ENCODE measurements at places on chromosomes 5 and 9. TPM values are rescaled to one million over a fixed set of nuclear protein-coding genes. Genes with fewer than 3 reads are reported as not detected.

- DNase-seq = no peak
These were observed 96.7 kb downstream of the MVB12B start for GRCh38 chr9:126423142-126423915.

GRCh38 chr5:76582230-76583162 lies 40.7 kb downstream of the F2RL2 start:
- no peak for DNase-seq

DNA sequence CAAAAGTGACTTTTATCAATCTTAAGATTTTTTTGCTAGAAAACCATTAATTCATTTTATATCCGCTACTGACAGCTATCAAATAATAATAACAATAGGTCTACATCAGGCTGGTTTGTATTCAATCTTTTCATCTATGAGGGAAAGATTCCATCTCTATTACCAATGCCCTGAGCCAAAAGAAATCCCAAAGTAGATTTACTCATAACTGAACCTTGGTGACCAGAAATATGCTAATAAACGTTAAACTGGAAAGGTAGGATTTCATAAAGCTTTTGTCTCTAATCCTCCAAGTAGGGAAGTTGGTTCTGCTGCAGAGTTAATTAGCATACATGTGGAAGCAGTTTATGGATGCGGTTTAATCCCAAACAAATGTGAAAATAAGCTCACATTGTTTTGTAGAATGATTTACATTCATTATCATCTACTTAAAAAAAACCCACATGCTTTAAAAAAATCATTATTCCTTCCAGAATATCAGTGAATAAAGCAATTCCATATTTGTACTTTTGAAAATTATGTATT lies 715.5 kb downstream of the CETN3 start:
- DNase-seq = no peak

The IFNK gene
- not detected for polyA plus RNA-seq

GRCh38 chr5:58988938-58989337 lies 406.1 kb downstream of the RAB3C start:
- DNase-seq = no peak

- no peak for DNase-seq
These were observed 161.7 kb upstream of the KLF9 start for GRCh38 chr9:70576116-70576515.

The MRPL22 gene
- 53.9 TPM for polyA plus RNA-seq

The TMED9 gene
- polyA plus RNA-seq = 177 TPM

DNA sequence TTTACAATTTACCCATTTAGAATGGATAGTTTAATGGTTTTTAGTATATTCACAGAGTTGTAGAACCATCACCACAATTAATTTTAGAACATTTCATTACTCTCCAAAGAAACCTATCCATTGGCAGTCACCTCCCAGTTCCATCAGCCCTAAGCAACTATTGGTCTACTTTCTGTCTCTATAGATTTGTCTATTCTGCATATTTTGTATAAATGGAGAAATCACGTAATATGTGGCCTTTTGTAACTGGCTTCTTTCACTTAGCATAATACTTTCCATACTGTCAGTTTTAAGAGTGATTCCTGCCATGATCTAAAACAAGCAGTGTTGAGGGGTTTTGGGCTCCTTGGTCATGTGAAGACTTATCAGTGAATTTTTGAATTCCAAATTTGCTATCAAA lies 12.7 kb downstream of the OCLN start:
- DNase-seq = no peak

GRCh38 chr9:118568704-118569103 lies 800.5 kb downstream of the BRINP1 start:
- DNase-seq = no peak

GRCh38 chr5:54313311-54314270 lies 3.2 kb upstream of the ARL15 start:
- DNase-seq = no peak

GRCh38 chr9:16136961-16137360 lies 584.1 kb downstream of the CCDC171 start:
- no peak for DNase-seq

- DNase-seq = no peak
These were observed 627.3 kb upstream of the NUDT12 start for GRCh38 chr5:104189909-104190308.

DNA sequence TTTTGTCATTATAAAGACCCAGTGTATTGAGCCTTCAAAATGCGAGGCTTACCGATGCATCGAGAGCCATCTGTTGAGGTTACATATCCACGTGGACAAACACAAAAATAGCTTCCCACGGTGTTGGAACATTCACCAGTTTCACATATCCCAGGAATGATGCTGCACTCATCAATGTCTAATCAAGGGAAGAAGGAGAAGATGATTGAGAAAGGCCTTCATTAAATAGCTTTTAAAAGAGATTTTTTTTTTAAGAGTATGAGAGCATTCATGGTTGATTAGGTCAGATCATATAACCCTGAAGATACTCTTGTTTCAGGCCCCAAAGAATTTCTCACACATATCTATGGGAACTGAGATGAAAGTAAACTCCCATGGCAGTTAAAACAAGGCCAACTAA lies 129.4 kb downstream of the FBN2 start:
- DNase-seq = no peak

DNA sequence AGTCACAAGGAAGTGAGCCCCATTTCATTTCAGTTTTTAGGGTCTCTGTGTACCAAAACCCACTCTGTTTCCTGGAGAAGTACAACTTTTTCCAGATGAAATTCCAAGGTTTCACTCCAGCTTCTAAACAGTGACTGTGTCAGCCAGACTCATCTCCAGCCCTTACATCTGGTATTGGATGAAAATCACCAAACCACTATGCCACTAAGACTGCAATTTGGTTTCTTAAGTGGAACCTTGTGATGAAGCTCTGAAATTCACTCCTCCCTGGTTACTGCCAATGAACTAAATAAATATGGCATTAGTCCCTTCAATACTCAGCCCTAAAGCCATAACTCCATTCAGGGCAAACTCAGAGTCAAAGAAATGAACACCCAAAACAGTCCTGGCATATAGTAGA lies 211.2 kb upstream of the DAPK1 start:
- DNase-seq = no peak

DNA sequence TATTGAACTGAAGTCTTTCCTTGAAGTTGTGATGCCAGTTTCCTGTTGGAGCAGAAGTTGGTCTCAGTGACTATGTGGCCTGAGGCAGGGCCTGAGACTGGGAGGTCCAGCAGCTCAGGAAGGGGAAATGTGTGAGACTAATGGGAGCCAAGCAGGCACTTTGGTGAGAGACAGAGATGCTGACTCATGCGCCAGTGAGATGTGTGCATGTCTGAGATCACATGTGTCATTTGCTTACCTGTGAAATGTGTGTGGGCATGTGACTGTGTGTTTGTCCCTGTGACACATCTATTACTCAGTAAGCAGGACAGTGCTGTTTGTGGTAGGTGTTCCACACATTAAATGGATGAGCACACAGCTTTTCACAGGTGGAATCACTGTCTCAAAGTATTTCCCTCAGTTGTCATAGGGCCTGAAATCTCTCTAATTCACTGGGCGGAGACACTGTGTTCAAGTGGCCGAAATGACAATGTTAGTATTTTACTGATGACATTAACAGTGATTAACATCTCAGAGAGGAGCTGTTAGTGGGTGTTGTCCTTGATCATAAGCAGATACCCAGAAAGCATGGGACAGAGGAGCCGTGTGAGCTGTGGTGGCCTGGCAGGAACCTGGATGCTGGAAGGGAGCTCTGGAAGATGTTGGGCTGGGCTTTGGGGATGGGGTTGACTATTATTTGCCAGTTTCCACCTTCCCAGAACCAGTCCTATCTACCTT lies 7.4 kb downstream of the NPR2 start:
- DNase-seq = no peak

The UIMC1 gene
- 49.2 TPM for polyA plus RNA-seq

The PCDHGA12 gene
- polyA plus RNA-seq = 1.4 TPM

- no peak for DNase-seq
These were observed 10.8 kb downstream of the TSPAN17 start for GRCh38 chr5:176658007-176658599.

The PDCD1LG2 gene
- polyA plus RNA-seq = not detected

- no peak for DNase-seq
These were observed 52.9 kb upstream of the CD180 start for GRCh38 chr5:67249590-67249895.

DNA sequence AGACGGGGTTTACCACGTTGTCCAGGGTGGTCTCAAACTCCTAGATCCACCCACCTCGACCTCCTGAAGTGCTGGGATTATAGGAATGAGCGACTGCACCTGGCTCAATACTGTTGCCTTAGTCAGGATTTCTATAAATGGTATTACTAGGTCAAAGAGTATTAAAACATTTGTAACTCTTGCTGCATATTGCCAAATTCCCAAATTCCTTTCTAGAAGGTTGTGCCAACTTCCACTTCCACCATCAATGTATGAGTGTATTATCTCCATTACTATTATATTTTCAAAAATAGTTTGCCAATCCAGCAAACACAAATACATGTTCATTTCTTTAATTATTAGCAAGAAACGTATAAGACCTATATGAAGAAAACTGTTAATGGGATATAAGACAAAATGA lies 10.6 kb downstream of the PTGR1 start:
- DNase-seq = no peak

- DNase-seq = no peak
These were observed 203.1 kb upstream of the PPP1R2B start for GRCh38 chr5:156647034-156647451.

DNA sequence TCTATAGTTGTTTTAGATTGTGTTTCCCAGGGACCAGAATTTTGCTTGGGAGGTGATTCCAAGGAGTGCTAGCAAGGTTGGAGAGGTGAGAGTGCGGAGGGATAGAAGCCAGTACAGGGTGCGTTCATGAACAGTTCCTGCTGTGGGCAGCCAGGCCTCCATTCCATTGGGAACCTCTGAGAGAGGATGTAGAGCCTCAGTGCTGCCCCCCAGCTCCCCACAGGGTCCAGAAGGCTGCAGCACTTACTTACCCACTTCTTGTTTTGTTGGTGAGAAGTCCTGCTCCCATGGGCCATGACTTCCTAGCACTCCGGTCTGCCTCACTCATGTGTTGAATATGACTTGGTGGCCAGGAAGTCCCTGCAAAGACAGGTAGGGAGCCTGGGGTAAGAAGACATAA lies 128.2 kb upstream of the GAS1 start:
- no peak for DNase-seq

GRCh38 chr9:95644377-95644776 lies 127.6 kb upstream of the PTCH1 start:
- no peak for DNase-seq

DNA sequence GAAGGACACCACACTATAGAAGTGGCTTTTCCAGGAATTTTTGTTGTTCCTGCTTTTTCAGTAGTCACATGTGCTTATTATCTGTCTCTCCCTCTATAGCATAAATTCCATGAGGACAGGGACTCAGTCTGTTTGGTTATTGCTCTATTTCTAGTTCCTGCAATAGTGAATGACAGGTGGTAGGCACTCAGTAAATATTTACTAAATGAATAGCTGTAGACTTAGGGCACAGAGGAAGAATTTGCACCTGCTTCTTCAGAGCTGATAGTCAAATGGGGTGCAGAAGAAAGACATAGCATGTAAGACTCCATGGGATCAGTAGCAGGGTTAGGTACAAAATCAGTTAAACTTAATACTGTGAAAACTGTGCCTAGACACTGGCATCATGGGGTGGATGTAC lies 580.2 kb downstream of the CCDC171 start:
- no peak for DNase-seq

DNA sequence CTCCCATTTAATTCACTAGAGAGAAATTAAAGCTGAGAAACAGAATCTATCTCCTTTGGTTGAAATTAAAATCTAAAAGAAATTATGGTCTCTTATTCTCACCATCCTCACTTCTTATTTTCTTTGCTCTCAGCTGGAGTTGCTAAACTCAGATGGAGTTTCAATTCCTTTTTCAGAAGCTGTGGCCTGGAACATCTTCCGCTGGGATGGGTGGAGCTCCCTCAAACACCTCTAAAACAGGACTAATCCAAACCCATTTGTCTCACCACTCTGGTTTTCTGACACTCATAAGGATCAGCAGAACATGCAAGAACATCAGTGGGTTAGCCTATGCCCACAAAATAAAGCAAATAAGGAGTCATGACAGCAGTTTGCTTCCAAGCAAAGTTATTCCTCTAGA lies 39.6 kb upstream of the CEP78 start:
- no peak for DNase-seq

The PPP2R2B gene
- 13.8 TPM for polyA plus RNA-seq

DNA sequence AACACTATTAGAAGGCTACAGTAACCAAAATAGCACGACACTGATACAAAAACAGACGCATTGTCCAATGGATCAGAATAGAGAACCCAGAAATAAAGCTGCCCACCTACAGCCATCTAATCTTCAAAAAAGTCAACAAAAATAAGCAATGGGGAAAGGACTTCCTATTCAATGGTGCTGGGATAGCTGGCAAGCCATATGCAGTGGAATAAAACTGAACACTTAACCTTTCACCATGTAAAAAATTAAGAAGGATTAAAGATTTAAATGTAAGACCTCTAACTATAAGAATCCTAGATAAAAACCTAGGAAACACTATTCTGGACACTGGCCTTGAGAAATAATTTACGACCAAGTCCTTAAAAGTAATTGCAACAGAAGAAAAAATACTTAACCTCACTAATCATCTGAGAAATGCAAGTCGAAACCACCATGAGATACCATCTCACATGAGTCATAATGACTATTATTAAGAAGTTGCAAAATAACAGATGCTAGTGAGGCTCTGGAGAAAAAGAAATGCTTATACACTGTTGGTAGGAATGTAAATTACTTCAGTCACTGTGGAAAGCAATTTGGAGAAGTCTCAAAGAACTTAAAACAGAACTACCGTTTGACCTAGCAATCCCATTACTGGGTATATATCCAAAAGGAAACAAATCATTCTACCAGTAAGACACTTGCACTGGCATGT lies 203.3 kb upstream of the CDH9 start:
- peak; percentile 48 for DNase-seq

The JAK2 gene
- polyA plus RNA-seq = 12.8 TPM

The CDHR2 gene
- polyA plus RNA-seq = 20.2 TPM

DNA sequence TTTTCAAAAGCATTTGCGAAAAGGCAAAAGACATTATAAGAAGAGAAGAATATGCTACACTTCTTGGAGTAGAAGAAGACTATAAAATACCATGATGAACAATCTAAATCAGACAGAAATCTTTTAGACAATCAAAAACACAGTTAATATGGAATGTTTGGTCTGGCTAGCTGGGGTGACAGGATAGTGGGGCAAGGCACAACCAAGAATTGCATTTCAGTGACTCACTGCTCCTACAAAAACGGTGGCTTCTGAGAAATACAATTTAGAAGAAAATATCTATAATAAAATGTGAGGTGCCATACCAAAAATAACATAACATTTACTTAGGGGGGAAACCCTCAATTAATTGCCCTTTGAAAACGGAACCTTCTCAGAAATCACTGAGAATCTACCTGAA lies 363.4 kb downstream of the NPR3 start:
- DNase-seq = no peak

GRCh38 chr5:148224117-148224742 lies 14.1 kb upstream of the MARCOL start:
- DNase-seq = no peak

- DNase-seq = no peak
These were observed 38.9 kb downstream of the NTRK2 start for GRCh38 chr9:84708400-84708799.

The DDX4 gene
- polyA plus RNA-seq = 0.10 TPM

- no peak for DNase-seq
These were observed 189.6 kb downstream of the NR3C1 start for GRCh38 chr5:143213851-143214363.

GRCh38 chr9:119020730-119021333 lies 348.4 kb downstream of the BRINP1 start:
- no peak for DNase-seq
